ENCODE measurements at places on chromosomes 6 and 20. TPM values are rescaled to one million over a fixed set of nuclear protein-coding genes. Genes with fewer than 3 reads are reported as not detected.
A peak's percentile ranks its signal among the peaks of the same experiment; 100 is the strongest.

Gene GGTLC1
- not detected for polyA plus RNA-seq

DNA sequence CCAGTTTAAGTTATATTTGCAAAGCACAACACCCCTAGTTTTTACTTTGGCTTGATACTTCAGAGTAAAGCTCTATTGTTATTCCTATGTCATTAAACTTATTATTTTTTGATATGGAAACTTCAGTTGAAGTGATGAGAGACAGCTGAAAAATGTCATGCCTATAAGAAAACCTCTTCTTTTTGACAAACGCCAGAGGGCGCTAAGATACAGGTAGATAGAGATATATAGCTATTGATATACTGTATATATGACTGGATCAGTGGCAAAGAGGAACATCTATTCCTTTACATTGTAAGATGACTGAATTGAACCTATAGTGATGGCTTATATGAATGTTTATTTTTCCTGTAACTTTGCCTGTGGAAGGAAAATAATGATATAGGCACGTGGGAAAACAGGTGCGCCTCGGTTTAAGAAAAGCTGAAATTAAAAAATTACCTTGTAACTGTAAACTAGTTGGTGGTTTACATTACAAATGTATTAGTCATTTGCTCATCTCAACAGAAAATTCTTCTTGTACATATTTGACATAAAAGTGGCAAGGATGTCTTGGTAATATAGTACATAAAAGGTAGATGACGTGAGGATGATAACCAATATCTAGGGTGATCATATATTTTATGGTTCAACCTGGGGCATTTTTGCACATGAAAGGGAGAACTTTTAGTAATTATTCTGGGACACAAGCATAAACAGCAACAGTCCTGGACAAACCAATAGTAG is 74.1 kb downstream of the LAMA4 start:
- DNase-seq: no peak

GRCh38 chr6:119470893-119471542 is 121.5 kb upstream of the MAN1A1 start:
- DNase-seq: no peak

- DNase-seq: peak; percentile 75
Observed at GRCh38 chr20:24994470-24995368, 2.2 kb upstream of the APMAP start.

DNA sequence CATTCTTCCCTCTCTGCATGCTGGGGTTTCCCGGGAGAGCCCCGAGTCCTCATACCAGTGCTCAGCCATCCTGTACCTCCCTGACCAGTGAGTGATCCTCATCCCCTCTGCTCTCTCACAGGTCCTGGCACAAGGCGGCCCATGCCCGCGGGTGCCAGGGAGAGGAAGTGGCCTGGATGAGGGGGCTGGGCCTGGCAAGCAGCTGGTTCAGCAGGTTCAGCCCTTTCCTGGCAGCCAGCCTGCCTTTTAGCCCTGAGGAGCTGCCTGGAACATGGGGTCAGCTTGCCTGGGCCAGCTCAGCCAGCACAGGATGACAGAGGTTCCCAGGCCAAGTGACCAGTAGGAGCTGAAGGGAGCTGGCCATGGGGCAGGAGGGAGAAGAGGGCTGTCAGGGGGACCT is 10.9 kb downstream of the MOCS1 start:
- DNase-seq: peak; percentile 65

- no peak for DNase-seq
Observed at GRCh38 chr20:22866812-22867341, 168.2 kb upstream of the SSTR4 start.

DNA sequence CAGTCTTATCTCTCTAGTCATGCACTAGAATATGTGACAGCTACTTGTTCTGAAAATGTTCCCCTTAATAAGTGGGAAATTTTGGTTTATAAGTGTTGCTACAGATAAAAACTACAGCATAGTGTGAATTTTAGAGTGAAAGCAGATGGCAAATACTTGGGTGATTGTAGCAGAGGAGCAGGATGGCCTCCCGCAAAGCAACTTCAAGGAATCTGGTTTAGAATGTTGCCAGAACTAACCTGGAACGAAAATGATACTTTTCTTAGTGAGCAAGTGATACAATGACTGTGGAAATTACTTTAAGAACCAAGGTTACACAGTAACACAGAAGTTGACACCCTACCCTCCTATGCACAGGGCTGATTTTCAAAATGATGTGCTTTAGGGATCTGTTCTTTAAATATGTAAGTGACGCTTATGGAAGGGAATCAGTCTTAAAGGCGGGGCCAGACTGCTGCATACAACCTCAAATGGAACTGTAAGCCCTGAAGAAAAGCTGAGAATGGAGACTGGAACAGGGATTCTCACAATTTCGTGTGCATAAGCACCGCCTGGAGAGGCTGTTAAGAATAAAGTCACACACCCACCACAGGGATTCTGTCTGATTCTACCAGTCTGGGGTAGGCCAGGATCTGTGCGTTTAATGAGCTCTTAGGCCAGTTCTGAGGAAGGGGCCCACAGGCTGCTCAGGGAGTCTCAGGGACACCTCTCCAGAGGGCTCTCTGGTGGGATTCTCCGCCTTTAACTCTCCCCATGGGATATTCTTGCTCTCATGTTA is 97.9 kb downstream of the FYN start:
- no peak for DNase-seq

DNA sequence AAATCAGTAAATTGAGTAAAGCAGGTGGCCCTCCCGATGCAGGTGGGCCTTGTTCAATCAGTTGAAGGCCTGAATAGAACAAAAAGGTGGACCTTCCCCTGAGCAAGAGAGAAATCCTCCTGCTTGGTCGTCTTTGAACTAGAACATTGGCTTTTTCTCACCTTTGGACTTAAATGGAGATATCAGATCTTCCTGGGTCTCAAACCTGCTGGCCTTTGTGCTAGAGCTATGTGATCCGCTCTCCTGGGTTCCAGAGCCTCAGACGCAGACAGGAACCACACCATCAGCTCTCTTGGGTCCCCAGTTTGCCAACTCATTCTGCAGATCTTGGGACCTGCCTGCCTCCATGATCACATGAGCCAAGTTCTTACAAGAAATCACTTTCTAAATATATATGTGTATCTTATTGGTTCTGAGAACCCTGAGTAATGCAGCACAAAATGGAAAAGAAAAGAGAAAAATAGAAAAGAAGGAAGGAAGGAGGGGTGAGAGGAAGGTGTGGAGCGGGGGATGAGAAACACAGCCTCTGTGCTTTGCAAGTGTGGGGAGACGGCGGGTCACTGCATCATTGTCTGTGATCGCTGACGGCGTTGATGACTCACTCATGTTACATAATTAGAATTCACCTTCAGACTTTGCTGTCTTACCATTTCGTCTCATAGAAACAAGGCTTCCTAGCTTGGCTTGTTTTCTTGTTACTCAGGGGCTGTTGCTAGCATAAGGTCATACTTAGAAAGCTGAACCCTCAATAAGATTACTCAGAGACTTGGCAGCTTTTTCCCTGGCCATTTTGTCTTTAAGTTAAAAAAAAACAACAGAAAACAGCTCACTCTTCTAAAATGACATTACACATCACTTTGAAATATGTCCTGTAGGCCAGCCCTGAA is 85.7 kb upstream of the NEDD9 start:
- peak; percentile 62 for DNase-seq

DNA sequence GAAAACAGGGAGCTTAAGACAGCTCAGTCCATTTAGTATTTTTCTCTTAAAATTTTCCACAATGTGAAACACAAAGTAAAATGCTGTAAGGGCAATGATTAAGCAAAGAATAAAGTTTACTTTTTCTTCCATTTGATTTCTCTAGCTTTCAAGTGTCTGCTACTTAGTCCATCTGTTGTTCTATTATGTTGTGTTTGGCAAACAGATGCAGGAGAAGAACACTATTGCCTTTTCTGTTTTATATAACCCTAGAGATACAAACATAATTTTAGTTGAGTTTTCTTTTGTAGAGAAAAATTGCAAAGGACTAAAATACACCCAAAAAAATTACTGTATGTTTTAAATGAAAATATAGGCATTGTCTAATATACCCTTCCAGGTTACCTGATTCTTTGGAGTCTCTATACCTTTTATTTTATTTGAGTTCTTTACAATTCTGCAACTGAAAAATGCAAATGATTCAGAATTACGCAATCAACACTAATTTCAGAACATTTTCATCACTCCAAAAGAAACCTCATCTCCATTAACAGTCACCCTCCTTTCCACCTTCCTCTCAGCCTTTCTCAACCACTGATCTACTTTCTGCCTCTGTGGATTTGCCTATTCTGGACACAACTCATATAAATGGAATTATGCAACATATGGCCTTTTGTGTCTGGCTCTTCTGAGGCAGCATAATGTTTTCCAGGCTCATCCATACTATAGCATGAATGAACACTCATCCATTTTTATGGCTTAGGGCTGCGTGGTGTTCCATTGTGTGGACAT is 96.9 kb downstream of the MKKS start:
- no peak for DNase-seq

GRCh38 chr6:17012421-17013225 is 89.2 kb upstream of the STMND1 start:
- DNase-seq: no peak

GRCh38 chr6:155706341-155706740 is 250.7 kb upstream of the NOX3 start:
- DNase-seq: no peak

DNA sequence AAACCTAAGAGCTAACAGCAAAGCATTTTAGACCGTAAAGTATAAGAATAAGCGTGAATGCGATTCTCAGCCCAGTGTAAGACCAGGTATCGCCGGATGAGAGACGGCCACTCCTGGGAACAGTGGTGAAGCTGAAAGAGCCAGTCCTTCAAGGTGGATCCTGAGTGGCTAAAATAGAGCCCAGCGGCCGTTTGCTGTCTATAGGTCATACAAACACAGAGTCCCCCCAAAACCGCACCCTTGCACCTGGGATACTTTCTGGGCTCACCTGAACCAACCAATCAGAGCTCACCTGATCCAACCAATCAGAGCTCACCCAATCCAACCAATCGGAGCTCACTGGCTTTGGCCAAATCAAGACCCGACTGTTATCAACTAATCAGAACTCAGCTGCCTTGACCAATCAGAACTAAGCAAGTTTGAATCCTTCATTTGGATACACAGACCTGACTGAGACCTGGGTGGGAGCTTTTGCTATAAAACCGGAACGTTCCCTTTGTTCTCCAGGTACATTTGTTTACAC is 248.2 kb downstream of the DLL1 start:
- no peak for DNase-seq

- no peak for DNase-seq
Observed at GRCh38 chr20:1124421-1124820, 6.0 kb downstream of the PSMF1 start.

DNA sequence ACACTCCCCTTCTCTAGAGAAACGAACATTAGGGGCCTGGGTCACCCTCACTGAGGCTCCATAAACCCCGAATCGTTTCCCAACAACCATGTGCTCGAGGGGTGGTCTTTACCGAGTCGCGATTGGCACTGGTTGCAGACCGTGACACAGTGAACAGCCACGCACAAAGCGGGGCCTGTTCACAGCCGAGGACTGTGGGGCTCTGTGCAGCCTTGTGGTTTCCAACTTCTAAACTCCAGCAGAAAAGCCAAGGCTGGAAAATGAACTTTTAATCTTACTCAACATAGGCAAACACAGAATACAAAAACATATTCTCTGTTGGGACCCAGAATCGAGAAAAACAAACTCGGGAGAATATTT is 19.0 kb downstream of the RRBP1 start:
- no peak for DNase-seq

DNA sequence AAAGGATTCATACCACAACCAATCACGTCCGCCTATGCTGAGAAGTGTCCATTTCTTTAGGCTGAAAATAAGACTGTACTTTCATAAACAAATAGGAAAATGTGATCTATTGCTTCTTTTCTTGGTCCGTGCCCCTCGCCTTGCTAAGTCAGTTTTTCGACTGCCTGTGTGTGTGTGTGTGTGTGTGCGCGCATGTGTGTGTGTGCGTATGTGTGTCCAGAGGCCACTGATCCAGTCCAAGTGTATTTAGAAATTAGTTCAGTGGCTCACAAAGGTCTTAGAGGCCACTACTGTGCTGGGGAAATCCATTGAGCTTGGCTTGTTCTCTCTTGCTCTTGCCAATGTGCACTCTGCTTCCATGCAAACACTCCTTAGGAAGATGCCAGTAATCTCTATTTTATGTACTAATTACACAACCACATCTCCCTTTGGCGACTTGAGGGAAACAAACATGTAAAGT is 50.5 kb downstream of the SLC22A23 start:
- no peak for DNase-seq

Gene DCBLD1
- polyA plus RNA-seq: 3.3 TPM

Gene RPS6KA2
- 20.3 TPM for polyA plus RNA-seq

Gene ZC3H12D
- 0.95 TPM for polyA plus RNA-seq

DNA sequence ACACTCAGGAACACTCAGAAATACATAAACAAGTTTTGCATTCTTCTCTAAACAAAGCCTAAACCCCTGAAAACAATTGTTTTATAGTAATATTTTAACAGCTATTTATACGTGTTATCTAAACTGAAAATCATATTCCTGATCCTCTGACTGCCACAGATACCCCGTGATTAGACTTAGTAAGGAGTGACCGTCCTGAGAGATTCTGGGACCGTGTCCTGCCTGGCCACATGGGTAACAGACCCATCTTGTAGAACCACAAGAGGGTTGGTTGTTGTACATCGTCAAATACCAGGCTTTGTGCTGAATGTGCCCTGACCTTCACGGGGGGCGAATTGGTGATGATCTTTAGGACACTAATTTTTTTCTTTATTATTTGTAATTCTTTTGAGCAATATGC is 214.4 kb downstream of the TMEM242 start:
- DNase-seq: no peak

DNA sequence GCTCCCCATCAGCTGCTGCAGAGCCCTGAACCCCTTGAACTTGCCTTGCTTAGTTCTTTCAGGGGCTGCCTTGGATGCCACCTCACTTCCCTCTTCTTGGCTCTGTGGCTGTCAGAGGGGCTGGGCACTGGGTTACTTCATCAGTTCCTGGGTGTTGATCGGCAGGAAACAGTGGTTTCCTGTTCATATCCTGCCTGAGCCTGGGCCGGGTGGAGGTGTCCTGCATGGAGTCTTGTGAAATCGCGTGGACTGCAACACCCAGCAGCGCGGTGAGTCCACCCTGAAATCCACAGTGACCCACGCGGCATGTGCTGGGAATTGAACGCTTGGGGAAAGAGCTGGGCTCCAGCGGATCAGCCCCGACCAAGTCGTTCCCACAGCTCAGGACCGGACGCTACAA is 97.5 kb downstream of the CDH26 start:
- peak; percentile 40 for DNase-seq

DNA sequence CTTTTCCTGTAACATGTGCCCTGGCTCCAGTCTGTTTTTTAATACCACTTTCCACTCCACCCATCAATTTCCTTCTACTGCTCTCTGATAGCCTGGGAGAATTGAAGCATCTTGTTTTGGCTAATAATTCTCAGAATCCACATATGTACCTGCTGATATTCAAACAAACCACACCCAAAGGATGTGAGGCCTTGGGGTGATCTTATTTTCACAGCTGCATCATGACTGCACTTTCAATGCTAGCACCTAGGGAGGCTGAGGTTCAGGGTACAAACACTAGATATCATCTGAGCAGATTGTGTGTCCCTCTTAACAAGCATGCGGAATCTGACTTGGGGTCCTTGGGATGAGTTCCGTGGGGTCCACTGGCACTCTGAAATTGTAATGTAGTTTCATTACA is 12.7 kb downstream of the FNDC1 start:
- DNase-seq: no peak

- DNase-seq: no peak
Observed at GRCh38 chr20:54651252-54651651, 175.9 kb downstream of the DOK5 start.

Gene PPP1R16B
- polyA plus RNA-seq: 2.5 TPM

Gene C6orf58
- not detected for polyA plus RNA-seq

- no peak for DNase-seq
Observed at GRCh38 chr20:62025832-62026563, 39.7 kb downstream of the TAF4 start.

Gene SHLD1
- 4.0 TPM for polyA plus RNA-seq

All from heart right ventricle (tissue), 16 donors.